D721Med (cell line): ENCODE measurements at places on chromosomes 1 and 21.

DNA sequence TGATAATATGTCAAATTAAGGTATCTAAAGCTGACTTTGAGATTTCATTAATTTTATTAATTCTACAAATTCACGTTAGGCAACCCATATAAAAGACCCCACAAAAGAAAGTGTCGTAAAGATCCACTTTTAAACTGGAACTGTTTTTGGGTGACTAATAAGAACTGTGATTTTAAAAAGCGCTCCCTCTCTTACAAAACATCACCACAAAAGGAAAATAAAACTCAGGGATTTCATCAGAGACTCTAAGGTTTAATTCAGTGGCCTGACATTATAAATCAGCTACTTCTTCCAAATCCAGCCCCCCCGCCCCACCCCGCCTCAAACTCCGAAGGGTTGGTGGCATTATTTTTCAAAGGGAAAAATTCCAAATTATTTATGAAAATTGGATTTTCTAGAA, 2.7 kb downstream of the COL24A1 start:
- no peak for DNase-seq

- no peak for DNase-seq
Measured at GRCh38 chr1:159581422-159581821, 6.2 kb upstream of the APCS start.

DNA sequence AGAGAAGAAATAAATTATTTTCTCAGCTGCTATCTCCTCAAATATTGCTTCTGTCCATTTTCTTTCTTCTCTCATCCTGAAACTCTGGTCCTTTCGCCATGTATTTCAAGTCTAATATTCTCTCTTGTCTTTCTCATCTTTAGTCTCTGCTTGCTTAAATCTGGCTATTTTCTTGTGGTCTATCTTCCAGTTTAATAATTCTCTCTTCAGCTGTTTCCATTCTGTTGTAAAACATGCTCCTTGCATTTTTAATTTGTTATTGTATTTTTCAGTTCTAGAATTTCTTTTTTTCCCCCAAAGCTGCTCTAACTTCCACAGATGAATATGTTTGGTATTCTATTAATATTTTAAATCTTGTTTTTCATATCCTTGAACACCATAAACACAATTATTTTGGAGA, 70.1 kb upstream of the TMPRSS2 start:
- no peak for DNase-seq

DNA sequence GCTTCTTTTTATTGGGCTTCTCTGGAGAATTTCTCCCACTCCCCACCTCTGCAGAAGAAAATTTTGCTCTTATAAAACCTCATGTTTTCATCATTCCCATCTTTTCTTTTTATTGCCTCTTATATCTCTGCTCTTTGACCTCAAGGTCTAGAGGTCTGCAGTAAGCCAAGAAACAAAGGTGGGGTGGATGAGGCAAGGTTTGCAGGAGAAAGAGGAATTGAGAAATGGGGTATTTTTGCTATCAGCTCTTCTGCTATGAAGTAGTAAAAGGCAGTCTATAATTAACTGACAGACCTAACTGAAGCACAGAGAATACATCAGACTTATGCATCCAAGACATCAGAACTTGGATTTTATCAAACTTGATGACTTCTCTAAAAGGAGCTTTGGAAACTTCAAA, 22.9 kb downstream of the SYT11 start:
- no peak for DNase-seq

- no peak for DNase-seq
Measured at GRCh38 chr1:193932979-193933378, 746.6 kb upstream of the B3GALT2 start.

DNA sequence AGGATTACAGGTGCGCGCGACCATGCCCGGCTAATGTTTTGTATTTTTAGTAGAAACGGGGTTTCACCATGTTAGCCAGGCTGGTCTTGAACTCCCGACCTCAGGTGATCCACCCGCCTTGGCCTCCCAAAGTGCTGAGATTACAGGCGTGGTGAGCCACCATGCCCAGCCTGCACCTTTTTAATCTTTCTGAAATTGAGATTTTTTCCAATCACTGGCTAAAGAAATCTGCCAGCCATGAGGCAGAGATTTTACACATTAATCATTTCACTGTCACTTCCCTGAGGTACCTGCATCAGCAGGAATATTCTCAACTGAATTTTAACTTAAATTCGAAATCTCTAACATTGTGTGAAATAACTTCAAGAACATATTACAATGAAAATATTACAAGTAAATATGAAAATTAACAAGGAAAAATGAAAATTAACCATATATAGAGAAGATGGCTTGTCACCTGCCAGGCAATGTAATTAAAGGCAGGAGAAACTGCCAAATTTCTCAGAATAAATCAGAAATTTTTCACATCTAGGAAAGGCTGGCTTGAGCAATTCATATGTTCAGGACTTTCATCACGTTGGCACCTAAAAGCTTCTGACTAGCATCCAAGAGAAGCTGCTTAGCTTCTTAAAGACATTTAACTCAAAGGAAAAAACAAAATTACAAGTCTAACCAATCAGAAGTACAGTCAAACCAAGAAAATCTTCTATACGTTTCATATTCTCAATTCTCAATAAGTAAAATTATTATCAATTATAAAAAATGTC, 5.9 kb downstream of the ANKRD13C start:
- no peak for DNase-seq

GRCh38 chr1:18972991-18973390, 16.5 kb upstream of the IFFO2 start:
- no peak for DNase-seq

DNA sequence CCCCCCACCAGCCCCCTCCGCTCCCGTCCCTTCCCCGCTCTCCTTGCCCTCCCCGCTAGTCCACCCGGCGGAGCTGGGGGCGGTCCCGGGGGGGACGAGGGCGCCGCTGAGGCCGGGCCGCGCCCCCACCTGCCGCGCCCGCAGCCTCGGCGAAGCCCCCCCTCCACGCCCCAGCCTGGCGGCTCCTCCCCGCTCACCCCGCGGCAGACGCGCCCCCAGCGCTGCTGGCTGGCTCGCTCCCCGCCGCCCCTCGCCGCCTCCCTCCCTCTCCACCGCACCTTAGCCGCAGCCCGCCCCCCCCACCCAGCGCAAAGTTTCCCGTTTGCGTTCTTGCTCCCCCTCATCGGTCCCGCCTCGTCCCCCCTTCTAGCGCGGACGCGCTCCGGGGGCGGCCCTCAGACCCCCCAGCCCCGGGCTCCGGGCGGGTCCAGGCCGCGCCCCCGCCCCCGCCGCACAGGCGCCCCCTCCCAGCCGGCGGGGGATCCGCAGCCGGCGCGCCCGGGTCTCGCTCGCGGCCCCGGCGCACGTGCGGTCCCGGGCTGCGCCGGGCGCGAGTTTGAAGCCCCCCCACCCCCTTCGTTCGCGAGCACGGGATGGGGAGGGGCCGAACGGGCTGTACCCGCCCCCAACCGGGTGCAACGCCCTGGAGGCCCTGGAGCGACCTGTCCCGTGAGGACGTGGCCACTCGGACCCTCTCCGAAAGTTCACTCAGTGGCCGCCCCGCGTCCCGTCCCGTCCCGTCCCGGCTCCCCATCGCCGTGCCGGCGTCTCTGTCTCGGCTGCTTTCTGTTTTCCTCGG, 623 bp downstream of the PTPRF start:
- DNase-seq: no peak

GRCh38 chr1:233082778-233083550, 132.6 kb downstream of the NTPCR start:
- DNase-seq: no peak

DNA sequence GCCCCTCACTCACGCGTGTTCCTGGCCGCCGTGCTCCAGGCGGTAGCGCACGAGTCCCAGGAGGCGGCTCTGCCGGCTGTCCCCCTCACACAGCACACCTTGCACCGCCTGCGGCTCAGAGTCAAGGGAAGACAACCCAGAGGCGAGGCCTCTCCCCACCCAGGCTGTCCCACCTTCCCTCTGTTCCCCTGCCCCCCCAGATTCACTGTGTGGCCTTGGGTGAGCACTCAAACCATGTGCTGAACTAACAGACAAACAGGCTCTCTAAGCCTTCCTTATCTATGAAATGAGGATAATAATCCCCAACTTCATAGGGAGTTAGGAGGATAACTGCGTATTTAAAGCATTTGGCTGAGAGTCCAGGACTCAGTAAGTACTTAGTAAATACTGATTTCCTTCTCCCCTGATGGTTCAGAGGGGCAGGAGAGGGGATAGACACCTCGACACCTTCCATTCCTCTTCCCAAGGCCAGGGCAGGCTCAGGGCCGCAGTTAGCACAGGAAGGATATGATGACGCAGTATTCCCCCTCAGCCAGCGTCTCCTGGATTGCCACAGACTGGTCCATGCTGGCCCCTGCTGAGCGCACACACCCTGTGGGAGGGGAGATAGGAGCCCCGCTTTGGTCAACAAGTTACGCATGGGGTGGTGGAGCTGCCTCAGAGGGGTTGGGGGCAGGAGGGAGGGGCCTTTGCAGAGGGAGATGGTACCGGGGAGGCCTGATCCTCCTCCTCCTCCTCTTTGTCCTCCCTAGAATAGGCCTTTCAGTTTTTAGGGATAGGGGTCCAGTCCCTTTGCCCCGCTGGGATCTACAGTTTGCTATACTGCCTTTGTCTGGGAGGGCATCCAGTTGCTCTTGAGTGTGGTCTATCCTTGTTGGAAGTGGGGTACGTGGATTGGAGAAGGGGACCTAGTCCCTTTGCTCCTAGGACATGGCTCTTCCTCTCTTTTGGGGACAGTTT, 830 bp downstream of the INPP5B start:
- peak; percentile 54 for DNase-seq

DNA sequence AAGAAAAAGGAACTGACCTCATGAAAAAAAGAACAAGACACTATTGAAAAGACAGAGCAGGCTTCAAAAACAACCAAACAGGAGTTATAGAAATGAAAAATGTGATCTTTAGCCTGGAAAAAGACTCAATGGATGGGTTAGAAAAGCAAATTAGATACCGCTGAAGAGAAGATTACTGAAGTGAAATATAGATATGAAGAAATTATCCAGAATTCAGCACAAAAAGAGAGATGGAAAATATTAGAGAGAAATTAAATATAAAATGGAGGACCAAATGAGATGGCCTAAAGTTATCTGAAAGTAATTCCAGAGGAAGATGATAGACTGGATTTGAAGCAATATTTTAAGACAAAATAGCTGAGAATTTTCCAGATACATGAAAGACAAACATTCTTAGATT, 63.0 kb downstream of the SLC37A1 start:
- no peak for DNase-seq

DNA sequence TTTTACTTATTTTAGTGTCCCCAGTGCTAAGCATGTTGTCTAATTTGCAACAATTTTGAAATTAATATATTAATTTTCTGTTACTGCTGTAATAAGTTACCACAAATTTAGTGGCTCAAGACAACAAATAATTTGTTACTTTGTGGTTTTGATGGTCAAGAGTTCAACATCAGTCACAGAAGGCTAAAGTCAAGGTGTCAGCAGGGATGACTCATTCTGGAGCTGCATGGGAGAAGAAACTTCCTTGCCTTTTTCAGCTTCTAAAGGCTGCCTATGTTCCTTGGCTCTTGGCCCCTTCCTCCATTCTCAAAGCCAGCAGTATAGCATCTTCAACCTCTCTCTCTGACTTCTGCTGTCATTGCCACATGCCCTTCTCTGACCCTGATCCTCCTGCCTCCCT, 271.8 kb downstream of the HLX start:
- DNase-seq: no peak

DNA sequence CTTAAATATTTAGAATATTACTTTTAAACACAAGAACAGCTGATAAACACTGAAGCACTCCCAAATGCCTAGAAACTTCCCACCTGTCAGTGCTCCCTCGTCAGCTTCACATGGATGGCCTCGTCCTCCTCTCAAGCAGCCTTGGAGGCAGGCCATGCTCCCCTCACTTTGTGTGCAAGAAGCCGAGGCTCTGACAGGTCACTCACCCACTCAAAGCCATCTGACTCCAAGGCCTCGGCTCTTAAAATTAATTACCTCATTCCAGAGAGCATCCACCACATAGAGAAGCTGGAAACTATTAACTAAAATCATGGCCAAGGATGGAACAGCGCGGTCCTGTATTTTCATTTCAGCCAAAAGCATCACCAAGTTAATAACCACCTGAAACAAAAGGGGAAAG, 17.8 kb downstream of the LBR start:
- DNase-seq: no peak

DNA sequence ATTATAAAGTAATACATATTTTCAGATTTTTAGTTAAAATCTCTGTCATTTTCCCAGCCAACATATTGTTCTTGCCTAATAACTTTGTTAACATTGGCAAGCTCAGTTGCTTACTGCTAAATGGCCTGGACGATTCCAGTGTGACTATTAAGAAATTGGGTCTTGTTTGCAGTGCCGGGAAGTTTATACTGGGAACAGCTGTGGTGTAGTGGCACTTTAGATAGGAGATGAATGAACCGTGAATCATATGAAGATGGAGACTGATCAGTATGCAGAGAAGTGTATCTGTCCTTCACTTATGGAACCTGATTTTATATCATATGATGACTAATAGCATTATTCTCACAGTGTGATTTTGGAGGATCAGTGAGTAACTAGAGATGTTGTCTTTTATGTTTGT, 3.3 kb downstream of the CHRM3 start:
- no peak for DNase-seq

- no peak for DNase-seq
Measured at GRCh38 chr1:110617116-110617515, 11.0 kb upstream of the KCNA2 start.

GRCh38 chr1:179883040-179883744, 1.1 kb downstream of the TOR1AIP1 start:
- DNase-seq: no peak

- DNase-seq: peak; percentile 30
Measured at GRCh38 chr1:217435204-217435603, 195.7 kb downstream of the GPATCH2 start.

DNA sequence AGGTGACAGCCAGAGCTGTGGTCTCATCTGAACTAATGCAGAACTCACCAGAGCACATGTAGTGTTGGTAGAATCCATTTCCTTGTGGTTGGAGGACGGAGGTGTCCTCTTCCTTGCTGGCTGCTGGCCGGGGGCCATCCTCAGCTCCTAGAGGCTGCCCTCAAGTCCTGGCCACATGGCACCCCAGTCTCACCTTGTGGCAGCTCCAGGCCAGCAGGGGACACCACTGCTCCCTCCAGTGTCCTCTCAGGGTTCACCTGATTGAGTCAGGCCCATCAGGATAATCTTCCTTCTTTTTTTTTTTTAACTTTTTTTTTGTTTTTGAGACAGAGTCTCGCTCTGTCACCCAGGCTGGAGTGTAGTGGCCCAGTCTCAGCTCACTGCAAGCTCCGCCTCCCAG, 2.9 kb downstream of the KCNE1 start:
- no peak for DNase-seq
